Glutamatergic neuron (in vitro differentiated cells): ENCODE measurements at places on chromosomes 2 and 18.
A peak's percentile ranks its signal among the peaks of the same experiment; 100 is the strongest.

DNA sequence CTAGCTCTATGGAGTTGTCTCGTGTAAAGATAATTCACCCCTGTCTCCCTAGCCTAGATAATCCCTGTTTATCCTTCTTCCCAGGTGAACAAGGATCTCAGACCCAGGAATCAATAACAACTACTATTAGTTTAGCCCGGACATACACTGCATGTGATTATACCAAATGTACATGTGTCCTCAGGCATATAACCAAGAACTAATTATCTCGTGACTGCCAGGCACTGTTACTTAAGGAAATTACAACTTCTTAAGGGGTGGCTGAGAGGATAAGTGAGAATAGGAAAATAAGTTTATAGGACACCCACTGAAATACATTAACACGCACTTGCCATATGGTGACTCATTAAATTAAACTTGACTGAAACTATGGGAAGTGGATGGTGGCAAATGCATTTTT is 126.6 kb downstream of the CNTNAP5 start:
- H3K4me3 ChIP-seq = no peak overlapping the region
- H3K27ac ChIP-seq = no peak overlapping the region
- H3K4me1 ChIP-seq = peaks cover 9% of the 10 kb centered on the region
- H3K36me3 ChIP-seq = no peaks in the 10 kb centered on the region
- peaks cover 1% of the 10 kb centered on the region for H3K27me3 ChIP-seq

GRCh38 chr2:226725126-226725860 is 74.3 kb downstream of the IRS1 start:
- H3K27me3 ChIP-seq = no peaks in the 10 kb centered on the region
- no peak for DNase-seq
- H3K4me1 ChIP-seq = peaks cover 25% of the 10 kb centered on the region
- H3K36me3 ChIP-seq = no peaks in the 10 kb centered on the region

DNA sequence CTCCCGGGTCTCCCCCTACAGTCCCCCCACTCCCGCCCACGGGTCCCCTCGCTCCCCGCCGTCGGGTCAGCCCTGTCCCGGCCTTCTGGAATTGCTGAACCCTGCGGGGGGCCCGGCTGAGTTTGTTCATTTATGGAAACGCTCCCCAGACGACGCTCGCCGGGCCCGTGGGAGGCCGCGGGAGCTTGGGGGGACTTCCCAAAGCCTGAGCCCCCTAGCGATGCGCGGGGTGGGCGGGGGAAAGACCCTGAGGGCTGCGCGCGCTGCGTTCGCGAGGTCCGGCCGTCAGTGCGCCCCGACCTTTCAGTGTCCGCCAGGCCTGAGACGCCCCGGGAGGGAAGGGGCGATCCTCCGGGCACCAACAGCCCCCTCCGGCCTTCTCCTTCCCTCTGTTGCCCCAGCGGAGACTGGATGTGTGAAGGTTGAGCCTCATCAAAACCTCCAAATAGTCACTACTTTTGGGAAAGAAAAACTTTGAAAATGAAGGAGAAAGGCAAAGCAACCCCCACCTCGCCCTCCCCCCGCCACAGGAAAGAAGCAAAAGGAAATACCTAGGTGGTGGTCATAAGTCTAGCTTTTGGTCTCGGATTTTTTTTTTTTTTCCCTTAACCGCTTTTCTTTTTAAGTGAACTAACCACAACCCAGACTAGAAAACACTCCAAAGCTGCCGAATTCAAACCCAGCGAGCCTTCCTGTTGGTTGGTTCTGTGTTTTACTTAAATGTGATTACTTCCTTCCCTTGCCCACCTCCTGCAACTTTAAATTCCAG is 509 bp upstream of the CYS1 start:
- H3K4me1 ChIP-seq = no peaks in the 10 kb centered on the region
- no peak overlapping the region for H3K27ac ChIP-seq
- peak overlapping the region; percentile 57 for H3K4me3 ChIP-seq
- no peaks in the 10 kb centered on the region for H3K36me3 ChIP-seq
- no peak for DNase-seq
- peaks cover 20% of the 10 kb centered on the region for H3K27me3 ChIP-seq

DNA sequence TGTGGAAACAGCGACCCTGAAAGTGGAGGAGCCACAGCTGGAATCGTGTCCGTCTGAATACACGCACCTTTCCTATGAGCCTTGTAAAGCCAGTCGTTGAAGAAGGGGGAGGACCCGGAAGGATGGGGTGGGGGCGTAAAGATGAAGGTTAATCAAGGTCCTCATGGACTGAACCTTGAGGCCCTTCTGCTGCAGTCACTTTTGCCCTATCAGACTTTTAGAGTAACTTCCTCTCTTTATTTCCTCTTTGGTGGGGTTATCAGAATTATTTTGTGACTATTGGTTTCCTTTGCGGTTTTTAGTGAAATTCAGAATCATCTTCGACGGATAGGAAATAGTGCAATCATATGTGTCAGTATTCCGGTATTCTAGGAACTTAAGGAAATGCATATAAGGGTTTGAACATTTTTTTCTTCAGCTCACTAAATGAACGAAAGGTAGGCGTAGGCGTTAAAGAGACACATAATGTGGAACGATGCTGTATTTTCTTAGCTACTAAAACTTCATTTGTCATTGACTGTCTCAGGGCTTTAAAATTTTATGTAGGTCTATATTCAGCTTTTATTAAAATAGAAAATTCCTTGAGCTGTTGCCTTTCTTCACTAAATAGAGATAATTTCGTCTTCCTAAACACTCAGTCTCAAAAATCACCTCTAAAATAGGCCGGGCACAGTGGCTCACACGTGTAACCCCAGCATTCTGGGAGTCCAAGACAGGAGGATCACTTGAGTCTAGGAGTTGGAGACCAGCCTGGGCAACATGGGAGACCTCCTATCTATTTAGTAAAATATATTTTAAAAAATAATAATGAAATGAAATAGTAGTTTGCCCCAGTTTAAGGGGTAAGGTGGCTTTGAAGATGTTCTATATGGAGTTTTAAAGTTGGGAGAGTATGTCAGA is 1.4 kb upstream of the YES1 start:
- H3K36me3 ChIP-seq = no peaks in the 10 kb centered on the region
- peaks cover 4% of the 10 kb centered on the region for H3K4me1 ChIP-seq
- H3K27ac ChIP-seq = peak overlapping the region; percentile 75
- peak overlapping the region; percentile 98 for H3K4me3 ChIP-seq
- no peak for DNase-seq

DNA sequence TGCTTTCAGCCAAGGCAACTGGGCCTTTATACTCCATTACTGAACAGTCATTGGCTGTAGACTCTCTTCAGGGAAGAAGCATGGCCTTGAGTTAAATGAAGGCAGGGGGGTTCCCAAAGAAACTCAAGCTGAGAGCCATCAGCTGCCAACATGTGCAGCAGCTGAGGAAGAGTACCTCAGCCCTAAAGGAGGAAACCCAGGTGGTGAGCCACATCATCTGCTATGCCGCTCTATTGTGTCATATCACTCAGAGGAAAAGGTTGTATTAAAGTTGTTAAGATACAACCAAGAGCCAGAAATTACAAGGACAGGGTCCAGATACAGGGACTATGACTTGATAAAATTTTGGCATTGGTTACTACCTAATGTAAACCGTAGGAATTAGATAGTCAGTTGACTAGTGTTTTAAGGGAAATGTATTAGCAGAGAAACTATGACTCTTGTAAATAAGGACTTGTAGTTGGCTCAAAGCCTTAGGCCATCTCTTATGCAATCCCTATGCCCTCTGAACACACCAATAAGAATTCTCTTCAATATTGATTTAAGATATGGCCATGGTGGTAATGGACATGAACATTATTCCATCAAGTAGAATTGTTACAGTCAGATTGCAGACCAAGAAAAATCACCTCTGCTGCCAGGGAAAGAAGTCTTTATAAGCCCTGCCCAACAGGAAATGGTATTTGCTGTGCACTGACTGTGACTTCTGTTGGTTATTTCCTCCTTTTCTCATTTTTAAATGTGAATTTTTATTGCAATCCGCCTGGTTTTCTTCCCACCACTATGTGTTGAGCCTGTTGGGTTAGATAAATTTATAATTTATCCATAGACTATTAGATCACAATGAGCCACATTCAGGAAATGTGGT is 9.2 kb upstream of the LRPPRC start:
- no peak for DNase-seq
- H3K27ac ChIP-seq = no peak overlapping the region
- no peaks in the 10 kb centered on the region for H3K4me1 ChIP-seq
- H3K36me3 ChIP-seq = no peaks in the 10 kb centered on the region
